ENCODE measurements at places on chromosomes 11 and 22.

- no peak for DNase-seq
Observed at GRCh38 chr11:64571410-64572091, 19.5 kb upstream of the SLC22A12 start.

GRCh38 chr22:45476814-45477213 is 25.9 kb upstream of the FBLN1 start:
- no peak for DNase-seq

DNA sequence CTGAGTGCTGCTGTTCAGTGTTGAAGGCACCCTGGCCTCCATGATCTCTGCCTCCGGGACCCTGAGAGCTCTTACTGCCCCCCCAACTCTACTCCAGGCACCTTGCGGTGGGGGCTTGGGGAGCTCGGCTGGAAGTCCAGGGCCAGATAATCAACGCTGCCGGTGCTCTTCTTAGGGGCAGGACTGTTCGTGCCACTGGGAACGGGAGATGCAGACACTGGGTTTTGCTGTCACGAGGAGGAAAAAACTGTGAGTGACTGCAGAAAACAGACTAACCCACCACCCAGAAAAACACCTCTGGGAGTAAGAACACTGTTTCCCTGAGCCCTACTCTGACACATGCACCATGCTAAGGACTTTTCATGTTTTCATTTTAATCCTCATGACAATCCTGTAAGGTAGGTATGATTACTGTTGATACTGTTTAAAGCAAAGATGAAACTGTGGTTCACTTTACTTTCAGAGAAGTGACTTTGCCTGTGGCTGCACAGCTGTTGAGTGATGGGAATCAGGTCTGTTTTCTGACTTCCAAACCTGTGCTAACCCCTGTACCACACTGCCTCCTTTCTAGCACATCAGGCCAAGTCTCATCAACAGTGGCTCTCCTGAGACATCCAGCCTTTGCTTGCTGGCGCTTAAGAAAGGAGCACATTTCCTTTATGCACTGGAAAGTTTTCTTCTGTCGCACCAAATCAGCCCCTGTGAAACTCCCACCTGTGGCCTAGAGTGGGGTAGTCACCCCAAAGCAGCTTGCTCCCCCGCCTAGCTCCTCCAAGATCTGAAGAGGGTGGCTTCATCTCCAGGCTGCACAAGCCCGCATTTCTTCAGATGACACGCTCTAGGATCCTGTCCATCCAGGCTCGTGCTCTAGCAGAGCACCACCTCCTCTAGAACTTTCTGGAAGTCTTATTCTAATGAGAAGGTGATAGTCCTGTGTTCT is 31.8 kb downstream of the USP35 start:
- no peak for DNase-seq

DNA sequence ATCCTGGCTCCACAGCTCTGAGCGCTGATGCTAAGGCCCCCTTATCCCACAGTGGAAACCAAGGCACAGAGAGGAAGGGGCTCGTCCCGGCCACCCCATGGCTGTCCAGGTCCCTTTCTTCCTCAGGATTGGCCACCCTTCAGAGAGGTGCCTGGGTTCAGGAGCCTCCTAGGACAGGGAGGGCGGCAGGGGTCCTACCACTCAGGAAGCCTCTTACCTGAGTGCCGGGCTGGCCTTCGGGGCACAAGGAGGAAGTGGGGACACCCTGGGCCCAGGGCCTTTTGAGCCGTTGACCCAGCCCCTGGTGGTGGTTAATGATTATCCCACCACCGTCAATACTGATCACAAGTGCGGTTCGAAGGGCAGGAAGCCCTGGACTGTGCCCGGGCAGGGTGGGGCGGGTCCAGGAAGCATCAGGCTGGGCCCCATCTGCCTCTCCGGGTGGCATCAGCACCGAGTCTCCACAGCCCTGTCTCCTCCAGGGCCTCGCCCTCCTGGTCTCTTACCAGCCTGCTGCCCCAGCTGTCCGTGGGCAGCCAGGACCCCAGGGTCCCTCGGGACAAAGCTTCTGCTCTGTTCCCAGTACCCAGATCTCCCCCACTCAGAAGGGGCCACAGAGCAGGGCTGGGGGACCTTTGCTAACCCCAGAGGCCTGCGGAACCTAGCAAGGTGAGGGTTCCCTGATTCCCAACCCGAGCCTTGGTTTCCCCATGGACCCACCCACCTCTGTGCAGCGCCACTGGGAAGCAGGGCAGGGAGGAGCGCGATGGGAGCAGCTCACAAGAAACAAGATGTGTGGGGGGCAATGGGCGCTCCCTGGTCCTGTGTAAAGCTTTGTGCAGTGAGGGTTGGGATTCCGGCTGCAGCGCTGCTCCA is 15.0 kb upstream of the EHD1 start:
- peak; percentile 40 for DNase-seq

- peak; percentile 84 for DNase-seq
Observed at GRCh38 chr11:123301013-123301591, 106.1 kb upstream of the CLMP start.

Data from renal cortical epithelial cell (primary cell).